ENCODE measurements at places on chromosomes 3 and 15.

GRCh38 chr3:10609134-10609533, 103.7 kb upstream of the ATP2B2 start:
- DNase-seq: no peak

GRCh38 chr3:88038566-88038965, 20.2 kb downstream of the CGGBP1 start:
- DNase-seq: peak; percentile 80

DNA sequence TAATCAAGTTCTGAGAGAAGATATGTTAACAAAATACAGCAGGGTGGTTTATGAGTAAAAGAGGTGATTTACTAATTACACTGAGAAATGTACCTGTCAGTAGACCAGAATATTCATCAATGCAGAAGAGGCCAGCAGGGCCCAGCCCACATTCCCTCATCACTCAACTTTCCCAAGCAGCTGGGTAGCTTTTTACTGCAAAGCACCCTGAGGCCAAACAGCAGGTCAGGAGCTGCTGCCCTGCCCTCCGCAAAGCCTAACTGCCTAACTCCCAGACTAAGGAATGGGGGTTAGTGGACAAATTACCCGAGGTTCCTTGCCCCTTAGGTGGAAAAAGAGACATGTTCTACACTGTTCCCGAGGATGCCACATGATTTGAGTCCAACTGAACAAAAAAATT, 108.2 kb downstream of the TBL1XR1 start:
- no peak for DNase-seq

GRCh38 chr15:91429973-91430372, 329.9 kb downstream of the SV2B start:
- DNase-seq: no peak

- no peak for DNase-seq
These were observed 22.9 kb upstream of the TRA2B start for GRCh38 chr3:185960522-185961288.

DNA sequence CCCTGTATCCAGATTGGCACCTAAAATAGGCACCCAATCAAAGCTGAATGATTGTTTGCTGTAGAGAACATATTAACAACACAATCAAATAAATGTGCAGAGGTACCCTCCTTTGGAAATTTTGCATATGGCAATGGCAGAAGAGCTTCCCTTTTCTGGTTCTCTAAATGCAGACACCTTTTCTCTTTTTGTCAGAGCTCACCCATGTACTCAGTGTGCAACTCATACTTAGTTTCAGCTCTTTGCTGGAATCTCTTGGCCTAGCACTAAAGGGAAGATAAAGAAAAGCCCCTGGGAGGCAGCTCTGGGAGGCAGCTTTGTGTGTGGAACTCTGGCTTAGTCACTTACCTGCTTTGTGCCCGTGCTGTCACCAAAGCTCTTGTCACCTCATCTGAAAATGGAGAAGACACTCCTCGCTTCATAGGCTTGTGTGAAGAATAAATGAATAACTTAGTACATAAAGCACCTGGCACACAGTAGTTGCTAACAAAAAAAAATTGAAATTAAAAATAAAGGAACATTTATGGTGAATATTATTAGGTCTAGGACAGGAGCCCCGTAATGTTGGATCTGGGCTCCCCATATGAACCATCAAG, 28.8 kb downstream of the ST6GAL1 start:
- no peak for DNase-seq

GRCh38 chr15:45347033-45347432, 31.3 kb downstream of the GATM start:
- DNase-seq: no peak

DNA sequence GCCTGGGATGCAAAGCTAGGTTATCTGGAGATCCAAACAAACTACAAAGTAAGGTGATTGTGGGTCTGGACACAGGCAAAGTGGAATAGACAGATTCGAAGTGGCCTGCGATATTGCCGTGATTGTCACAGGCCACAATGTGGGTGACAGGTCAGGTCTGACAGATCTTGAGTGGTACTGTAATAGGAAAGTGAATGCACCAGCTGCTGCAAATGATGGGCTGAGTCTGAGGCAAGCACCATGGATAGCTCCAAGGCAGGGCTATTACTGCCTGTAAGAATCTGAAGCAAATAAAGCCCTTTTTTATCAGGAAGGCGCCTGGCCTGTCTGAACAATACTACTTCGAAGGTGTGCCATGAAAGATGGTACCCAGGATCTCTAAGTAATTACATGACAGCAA, 10.0 kb downstream of the ARMC8 start:
- DNase-seq: peak; percentile 50

DNA sequence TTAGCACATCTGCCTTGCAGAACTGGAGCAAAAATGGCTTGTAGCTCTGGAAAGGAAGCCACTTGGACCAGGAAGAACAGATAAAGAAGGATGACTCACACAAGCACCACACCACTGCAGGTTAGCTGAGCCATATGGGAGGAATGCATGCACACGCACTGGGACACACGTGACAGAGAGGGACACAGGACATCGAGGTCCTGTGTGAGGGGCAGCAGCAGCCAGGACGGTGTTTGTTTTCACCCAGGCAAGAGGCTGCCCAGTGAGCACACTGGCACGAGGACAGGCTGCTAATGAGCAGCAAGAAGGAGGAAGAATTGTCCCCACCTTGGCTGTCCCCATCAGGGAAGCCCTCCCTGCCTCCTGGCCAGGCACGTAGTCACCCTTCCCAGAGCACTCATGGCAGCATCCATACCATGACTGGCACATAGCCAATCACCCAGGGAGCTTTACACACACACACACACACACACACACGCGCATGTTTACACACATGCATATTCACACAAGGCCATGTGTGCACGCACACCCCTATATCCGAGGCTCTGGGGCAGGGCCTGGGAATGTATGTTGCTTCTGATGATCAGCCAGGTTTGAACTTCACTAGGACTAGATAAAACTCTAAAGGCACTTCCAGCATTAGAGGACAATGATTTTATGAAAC, 24.0 kb upstream of the SPTBN5 start:
- peak; percentile 84 for DNase-seq

DNA sequence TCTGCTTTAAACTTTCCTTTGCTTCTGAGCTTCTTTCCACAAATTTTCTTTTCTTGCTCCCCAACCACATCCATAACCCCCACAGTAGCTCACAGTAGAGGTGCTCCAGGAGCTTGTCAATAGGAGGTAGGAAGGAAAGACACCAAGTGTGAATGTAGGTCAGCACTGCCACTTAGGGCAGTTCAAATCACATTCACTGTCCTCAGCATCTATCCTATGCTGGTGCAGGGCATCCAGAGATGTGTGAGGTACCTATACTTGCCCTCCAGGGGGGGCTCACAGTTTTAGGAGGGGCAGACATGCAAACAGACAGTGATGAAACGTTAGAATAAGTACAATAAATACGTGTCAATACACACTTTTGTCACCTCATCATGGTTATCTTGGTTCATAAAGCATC, 1.5 kb upstream of the SPSB4 start:
- DNase-seq: no peak

DNA sequence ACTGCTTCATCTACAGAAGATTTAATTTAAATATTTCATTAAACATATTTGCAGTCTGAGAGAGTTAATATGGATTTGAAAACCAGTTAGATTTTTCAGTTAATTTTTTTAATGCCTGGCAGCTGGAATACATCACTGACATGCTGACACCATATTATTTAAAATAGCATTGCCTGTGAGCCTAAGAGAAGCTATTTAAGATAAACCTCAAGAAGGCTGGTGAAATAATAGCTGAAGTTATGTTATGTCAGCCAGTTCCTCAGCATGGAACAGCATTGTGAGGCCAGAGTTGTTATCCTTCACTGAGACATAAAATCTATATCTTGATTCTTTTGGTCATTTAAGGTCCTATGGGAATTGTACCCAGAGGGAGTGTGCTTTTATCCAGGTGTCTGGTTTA, 705.2 kb downstream of the NAALADL2 start:
- DNase-seq: peak; percentile 18

DNA sequence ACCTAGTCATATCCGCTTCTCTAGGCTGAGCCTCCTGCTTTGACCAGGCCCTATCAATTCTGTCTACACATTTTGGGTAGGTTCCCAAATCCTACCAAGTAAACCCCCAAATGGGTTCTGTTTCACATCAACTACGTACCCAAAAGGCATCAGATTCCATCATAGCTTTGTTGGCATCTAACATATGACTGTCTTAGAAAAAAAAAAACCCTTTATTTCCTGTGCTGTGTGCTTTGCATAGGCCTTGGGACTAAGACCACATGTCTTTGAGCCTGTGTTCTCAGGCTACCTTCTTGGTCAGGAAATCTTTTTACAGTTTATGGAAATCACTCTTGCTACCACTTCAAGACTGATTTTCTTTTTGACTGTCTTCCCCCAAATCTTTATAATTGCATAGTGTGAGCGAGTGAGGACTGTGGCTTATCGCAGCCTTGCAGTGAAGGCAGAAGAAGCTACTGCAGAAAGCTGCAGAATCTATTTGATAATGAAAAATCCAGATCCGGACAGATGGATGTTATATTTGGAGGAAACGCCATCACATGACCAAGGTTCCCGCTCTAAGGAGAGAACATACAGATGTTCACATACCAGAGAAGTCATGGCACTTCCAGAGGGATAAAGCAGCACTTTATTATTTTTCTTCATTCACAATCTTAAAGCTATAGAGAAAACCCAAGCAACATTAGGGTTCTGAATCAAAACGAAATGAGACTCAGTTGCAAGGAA, 111.2 kb downstream of the EOMES start:
- no peak for DNase-seq

DNA sequence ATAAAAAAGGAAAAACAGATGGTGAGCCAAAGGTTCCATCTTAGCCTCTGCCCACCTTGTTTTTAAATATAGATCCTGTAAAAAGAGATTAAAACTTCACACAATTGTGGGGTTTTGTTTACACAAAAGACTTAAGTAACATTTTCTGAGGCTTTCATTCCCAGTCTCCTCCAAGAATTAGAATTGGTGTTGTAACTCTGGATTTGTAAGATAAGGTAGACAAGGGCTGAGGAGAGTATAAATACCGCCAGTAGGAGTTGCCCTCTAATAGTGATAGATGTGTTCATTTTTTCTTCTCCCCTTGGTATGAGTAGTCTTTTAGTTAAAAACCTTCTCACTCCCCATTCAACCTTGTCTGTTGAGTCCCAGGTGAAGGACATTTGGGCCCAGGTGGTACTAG, 8.5 kb downstream of the MINDY2 start:
- no peak for DNase-seq

- no peak for DNase-seq
These were observed 382.1 kb downstream of the PDCD6IP start for GRCh38 chr3:34180532-34180931.

GRCh38 chr3:123657568-123657967, 72.7 kb upstream of the HACD2 start:
- peak; percentile 38 for DNase-seq

GRCh38 chr3:79344876-79345871, 422.6 kb downstream of the ROBO1 start:
- DNase-seq: no peak

GRCh38 chr3:174951498-174952005, 92.4 kb downstream of the NAALADL2 start:
- DNase-seq: no peak

DNA sequence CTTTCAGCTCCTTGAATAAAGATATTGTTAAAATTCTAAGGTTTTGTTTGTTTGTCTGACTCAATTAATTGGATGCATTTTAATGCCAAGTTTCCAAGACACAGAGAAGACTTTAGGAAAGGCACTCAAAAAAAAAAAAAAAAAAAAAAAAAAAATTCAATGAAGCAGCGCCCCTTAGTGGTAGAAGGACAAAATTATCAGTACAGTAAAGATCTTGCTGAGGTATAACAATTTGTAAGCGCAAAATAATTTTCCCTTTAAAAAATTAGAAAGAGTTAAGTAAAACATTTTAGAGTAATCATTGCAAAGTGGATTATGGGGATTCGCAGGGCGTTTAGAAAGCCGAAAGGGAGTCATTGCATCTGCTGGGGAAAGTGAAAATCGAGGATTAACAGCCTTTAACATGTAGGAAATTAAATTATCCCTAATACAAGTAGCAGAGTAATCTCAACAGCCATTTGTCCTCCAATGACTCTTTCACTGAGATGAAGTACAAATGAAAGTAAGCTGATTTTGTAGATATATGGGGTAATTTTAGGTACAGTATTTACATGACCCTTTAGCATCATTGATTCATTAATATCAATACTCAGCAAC, 5.8 kb upstream of the DIS3L start:
- peak; percentile 14 for DNase-seq

DNA sequence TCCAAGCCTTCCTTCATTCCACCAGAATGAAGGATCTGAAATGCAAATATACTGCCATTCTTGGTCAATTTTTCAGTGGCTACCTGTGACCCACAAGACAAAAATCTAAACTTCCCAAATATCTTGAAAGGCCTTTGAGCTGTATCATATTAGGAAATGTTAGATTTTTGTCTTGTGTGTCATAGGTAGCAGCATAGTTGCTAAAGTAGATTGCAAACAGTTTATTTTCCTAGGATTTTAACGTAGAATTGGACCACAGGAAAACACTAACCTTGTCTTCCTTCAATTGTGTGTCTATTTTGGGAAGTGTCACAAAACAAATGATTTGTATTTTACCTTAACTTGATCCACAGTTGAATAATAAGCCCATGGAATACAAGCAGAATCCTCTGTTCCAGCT, 42.4 kb downstream of the CP start:
- DNase-seq: peak; percentile 78

DNA sequence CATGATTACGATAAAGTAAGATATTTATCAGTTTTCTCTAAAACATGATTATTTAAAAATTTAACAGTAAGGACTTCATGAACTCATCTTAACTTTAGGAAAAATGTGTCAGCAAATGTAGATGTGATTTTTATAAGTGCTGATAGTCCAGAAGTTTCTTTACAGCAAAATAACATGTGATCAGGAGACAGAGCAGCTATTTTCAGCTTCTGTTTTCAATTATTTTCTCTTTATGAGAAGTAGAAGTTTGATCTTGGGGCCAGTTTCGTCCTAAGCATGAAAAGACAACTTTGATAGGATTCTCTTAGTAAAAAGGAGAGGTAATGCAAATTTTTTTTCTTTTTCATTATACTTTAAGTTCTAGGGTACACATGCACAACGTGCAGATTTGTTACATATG, 96.5 kb upstream of the TSPAN3 start:
- DNase-seq: no peak
